ENCODE measurements at places on chromosomes 4 and X. TPM values are rescaled to one million over a fixed set of nuclear protein-coding genes. Genes with fewer than 3 reads are reported as not detected.

GRCh38 chr4:183146478-183146877, 47.4 kb downstream of the WWC2 start:
- DNase-seq: no peak
- no peak overlapping the region for H3K4me3 ChIP-seq
- H3K27ac ChIP-seq: no peak overlapping the region

DNA sequence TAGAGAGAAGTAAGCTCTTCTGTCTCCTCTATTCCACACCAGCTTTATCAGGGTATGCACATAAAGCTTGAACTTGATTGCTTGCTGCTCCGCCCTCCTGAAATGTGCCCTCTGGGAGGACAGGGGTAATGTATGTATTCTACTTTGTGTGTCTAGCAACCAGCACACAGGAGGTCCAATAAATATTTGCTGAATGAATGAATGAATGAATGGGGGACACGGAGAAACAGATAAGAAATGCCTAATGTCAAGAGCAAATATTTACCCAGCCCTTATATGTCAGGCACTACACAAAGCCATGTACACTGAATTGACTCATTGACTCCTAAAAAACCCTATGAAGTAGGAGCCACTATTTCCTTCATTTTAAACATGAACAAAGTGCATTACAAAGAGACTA, 2.3 kb upstream of the MSL3 start:
- no peak for DNase-seq
- no peak overlapping the region for H3K27ac ChIP-seq
- no peak overlapping the region for H3K4me3 ChIP-seq
- peaks cover under 1% of the 10 kb centered on the region for H3K4me1 ChIP-seq

DNA sequence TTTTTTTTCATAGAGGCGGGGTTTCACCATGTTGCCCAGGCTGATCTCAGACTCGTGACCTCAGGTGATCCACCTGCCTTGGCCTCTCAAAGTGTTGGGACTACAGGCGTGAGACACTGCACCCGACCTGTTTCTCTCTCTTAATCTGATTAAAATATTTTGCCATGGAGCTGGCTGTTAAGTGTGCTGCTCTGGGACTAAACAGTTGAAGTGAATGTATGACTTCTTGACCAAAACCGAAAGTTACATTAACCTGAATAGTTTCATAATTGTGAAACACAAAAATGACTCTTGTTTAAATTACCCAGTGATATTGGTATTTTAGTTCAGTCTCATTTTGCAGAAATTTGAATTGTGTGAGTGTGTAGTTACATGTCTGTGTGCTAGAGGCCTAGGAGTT, 2548.6 kb downstream of the PCDH7 start:
- H3K27me3 ChIP-seq: no peaks in the 10 kb centered on the region
- H3K36me3 ChIP-seq: no peaks in the 10 kb centered on the region
- DNase-seq: no peak
- H3K4me3 ChIP-seq: no peak overlapping the region
- H3K4me1 ChIP-seq: no peaks in the 10 kb centered on the region
- no peak overlapping the region for H3K27ac ChIP-seq

- H3K4me3 ChIP-seq: no peak overlapping the region
- no peak overlapping the region for H3K27ac ChIP-seq
- no peaks in the 10 kb centered on the region for H3K4me1 ChIP-seq
- H3K27me3 ChIP-seq: no peaks in the 10 kb centered on the region
- no peaks in the 10 kb centered on the region for H3K36me3 ChIP-seq
These were observed 73.9 kb downstream of the PSAPL1 start for GRCh38 chr4:7360806-7361205.

Gene TNIP3
- 4.0 TPM for total RNA-seq

Gene POU4F2
- 0.59 TPM for total RNA-seq

Gene KCTD8
- 0.62 TPM for total RNA-seq

Gene USP26
- total RNA-seq: not detected

Gene SATL1
- total RNA-seq: 0.15 TPM

Measured in endothelial cell (in vitro differentiated cells).